ENCODE measurements at places on chromosomes 16 and 17.

DNA sequence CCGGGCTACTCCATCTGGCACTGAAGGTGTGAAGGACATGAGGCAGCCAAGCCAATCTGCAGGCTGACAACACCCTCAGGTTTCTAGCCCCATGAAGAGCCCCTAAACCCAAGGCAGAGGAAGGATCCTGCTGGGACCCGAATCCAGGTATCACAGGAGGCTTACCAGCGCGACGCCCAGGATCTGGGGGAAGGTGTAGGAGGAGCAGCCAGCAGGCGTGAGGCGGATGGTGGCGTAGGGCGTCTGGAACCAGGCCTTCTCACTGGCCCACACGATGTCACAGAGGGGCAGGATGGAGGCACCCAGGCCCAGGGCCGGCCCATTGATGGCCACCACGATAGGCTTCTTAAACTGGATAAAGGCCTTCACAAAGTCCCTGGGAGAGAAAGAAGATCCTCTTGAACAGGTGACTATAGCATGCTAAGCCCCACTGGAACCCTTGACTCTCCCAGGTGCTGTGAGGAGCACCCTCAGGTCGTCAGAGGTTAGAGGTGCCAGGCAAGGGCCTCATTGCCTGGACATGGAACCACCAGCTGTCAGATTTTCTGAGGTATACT is 71.7 kb downstream of the DYNLRB2 start:
- no peak for DNase-seq

GRCh38 chr16:30722443-30722842 is 23.5 kb downstream of the SRCAP start:
- DNase-seq: no peak

- no peak for DNase-seq
Measured at GRCh38 chr16:8685617-8686016, 11.2 kb downstream of the ABAT start.

DNA sequence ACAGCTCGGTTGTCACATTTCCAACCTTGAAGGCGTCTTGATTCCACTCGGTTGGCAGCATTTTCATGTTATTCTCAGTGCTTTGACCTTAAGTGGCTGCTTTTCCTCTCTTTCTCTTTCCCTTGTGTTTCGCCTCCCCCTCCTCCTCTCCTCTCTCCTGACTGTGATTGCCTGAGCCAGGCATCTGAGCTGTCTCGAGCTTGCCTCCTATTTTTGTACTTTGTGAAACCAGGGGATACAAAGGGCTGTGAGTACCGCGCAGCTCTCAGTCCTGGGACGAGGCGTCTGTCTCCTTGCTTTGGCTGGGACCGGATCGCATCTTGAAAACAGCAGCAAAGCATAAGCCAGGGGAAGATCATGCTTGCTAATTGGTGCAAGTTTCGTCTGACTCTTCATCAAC is 48.8 kb upstream of the SDK2 start:
- no peak for DNase-seq

- no peak for DNase-seq
Measured at GRCh38 chr17:29155227-29155965, 24.8 kb downstream of the MYO18A start.

GRCh38 chr17:18041776-18042175 is 2.6 kb downstream of the GID4 start:
- DNase-seq: no peak

- DNase-seq: no peak
Measured at GRCh38 chr16:19808061-19808641, 76.5 kb downstream of the GPRC5B start.

- no peak for DNase-seq
Measured at GRCh38 chr16:2432801-2433505, 3.7 kb downstream of the CCNF start.

DNA sequence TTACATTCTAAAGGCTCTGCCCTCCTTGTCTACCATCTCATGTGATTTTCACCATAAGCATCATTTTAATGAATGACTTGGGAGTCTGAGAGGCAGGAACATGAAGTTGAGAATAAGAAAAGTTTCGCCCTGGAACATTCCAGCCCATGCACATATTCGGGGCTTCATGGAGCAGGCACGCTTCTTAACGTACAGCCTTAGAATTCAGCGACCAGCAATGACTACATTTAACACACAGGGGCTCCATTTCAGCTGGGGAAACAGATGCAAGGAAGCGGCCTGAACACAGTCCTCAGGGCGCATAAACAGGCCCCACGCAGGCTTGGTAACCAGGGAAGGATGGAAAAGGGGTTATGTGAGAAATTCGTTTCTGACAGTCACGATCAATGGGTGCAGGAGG is 357.4 kb downstream of the SLC39A11 start:
- DNase-seq: no peak

DNA sequence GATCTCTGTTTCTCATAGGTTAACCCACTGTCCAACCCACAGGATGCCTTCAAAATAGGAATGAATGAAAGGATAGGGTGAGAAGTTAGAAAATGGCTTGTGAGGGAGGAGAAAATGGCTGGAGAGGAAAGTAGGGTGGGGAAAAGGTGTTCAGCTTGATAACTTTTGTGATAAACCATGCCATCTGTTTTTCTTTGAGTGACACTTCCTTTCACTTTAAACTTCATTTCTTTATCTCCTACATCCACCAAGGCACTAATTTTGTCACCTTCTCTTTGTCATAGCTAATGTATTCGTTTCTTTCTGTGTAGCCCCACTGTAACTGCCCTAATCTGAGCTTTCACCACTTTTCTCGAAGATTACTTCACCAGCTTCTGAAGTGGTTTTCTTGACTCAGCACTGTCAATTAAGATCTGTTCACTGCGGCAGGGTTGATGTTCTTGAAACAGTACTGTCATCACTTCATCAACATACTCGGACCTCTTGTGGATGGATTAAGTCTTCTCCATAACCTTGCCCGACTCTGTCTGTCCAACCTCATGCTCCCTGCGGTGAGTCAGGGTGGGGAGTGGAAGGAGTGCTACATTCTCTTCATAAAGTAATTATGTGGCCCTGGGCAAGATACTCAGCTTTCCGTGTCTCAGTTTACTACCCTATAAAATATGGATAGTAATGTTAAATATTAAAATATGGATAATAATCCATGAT is 5.5 kb upstream of the KRT10 start:
- DNase-seq: no peak

DNA sequence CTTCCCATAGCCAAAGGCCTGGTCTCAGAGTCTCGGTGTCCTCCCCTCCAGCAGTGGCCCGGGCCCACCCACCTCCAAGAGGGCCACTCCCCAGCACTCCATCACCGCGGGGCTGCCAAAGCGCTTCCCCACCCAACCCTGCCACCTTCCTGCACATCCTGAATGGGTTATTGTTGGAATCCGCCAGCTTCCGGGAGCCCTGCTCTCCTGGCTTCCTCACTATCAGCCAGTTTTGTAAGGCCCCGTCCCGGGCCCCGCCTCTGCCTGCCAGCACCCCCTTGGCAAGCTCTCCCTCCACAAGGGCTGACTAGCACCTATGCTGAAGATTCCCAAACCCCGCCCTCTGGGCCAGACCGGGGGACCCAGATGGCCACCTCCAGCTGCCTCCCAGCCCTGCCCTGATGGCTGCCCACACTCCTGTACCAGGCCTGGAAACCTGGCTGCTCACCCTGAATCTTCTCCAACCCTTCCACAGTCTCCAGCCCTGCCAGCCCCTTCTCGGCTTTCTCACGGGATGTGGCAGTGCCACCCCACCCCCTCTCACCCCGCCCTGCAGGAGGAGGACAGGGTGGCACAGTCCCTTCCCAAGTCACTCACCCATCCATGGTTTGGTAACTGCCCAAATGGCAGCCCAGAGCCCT is 14.4 kb downstream of the MYBBP1A start:
- no peak for DNase-seq

GRCh38 chr16:71974068-71974818 is 26.0 kb downstream of the PKD1L3 start:
- DNase-seq: no peak

DNA sequence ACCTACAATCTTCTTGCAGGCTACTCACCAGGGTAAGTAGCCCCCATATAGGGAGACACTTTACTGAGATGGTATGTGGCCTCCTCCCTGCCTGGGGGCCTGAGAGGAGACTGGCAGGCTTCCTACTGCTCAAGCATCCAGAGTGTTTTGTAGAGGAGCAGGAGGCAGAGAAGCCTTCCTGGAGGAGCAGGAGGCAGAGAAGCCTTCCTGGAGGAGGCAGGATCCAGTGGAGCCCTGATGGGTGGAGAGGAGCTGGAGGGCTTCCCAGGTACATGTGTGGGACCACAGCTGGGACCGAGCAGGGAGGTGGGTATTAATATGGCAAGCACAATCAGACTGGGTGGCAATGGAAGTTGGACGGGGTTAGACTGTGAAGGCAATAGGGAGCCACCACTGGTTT is 2.1 kb upstream of the ADGRG5 start:
- DNase-seq: no peak
